ENCODE measurements at places on chromosomes 13 and 19.
A peak's percentile ranks its signal among the peaks of the same experiment; 100 is the strongest.

DNA sequence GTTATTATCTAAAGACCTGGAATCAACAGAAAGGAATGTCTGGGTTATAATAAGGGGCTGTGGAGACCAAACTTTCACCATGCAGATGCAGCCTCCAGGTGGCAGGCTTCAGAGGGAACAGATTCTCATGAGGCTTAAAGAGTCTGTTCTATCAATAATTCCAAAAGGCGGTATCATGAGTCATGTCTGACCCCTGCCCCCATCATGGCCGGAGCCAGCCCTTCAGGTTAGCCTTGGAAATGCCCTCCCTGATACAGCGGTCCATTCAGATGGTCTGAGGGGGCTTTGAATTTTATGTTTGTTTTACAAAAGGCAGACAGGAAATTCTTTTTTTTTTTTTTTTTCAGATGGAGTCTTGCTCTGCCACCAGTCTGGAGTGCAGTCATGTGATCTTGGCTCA is 21.7 kb upstream of the LAMP1 start:
- no peak for DNase-seq

DNA sequence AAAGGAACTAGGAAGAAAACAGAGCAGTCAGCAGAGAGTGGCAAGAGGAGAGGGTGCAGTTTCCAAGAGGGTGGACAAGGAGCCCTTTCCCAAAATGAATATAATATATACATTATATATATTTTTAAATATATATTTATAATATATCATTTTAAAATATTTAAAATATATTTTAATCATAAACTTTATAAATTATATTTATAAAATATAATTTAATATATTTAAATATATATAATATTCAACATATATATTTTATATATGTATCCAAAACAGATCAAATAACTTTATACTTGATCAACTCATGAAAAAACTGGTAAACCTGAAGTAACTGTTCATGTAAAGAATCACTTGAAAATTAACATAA is 328.6 kb downstream of the MYO16 start:
- DNase-seq, result no peak

DNA sequence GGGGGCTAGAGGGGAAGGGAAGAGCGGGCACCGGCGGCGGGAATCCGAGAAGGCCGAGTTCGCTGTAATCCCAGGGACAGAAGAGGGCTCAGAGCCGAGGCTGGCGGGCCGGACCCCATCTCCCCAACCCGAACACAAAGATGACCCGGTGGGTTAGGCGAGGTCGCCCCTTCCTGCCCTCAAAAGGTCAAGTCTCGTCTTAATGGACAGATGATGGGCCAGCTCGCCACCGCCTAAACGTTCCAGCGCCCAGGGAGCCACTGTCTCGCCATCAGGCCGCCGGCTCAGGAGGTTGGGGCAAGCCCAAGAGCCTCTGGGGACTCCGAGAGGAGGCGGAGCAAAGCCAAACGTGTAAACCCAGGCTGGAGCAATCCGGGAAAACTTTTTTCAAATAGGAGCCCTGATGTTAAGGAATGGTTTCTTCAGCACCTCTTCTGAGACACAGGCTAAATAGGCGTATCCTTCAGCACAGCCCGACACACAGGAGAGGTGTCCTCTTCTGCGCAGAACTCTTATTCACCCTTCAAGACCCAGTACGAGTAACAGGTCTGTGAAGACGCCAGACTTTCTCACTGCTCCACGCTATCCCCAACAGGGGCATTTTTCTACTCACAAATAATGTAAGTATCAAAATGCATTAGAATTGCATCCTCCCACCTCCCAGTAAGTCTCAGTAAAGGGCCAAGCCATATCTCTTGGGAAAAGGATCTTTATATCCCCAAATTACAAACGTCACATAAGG is 6.3 kb upstream of the POU4F1 start:
- no peak for DNase-seq

DNA sequence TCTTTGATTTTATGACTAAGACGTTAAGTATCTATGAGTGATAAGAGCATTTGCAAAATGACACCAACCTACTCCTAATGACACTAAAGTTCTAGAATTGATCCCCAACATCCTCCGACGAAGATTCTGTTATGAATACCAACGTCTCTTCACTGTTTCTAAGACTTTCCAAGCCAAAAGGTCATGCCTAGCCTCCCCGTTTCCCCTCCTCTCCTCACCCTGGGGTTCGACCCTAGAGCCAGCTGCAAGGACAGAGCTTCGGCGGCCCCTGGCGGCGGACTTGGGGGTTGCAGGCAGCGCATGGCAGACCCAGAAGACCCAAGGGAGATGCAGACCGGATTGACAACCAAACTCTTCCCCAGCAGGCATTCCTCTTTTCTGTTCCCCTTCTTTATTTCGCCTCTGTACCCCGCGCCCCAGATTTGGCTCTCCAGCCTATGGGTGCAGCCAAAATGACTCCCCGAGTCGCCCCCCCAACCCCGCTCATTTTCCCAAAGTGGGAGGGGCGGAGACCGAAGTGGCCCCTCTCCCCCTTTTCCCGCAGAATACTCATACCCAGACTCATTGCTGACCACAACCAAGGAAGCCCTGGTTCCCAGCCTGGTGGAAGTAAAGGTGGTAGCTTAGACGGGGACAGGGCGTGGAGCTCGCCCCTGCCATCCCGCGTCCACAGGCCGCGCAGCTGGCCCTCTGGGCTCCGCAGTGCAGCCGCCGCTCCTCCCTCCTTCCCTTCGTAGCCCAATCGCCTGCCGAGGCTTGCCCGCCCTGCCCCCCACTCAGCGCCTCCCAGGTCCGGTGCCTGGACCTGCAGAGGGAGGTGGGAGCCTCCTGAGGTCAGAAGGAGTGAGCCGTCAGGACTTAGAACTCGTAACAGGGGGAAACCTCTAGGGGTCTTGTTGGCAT is 4.1 kb upstream of the EML2 start:
- peak; percentile 79 for DNase-seq

DNA sequence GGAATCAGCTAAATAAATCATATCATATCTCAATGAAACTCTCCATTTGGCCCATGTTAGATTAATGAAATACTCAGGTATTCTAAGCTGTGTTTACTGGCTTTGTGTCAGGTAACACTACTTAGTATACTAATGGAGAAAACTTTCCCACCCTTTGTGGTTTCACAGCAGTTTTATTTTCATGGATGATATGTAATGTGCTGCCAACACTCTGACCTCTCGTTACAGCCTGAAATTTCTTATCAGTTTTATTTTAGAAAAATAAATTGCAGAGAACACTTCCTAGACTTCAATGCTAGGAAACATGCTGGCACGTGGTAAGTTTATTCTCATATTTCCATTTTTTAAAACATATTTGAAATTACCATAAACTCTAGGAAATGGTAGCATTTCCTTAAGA is 758.9 kb downstream of the LIG4 start:
- no peak for DNase-seq
